Omental fat pad (tissue), 4 donors: ENCODE measurements at places on chromosomes 4 and X.

- DNase-seq = no peak
Measured at GRCh38 chrX:121050781-121051180, 3.4 kb downstream of the GLUD2 start.

GRCh38 chrX:45735571-45735970 is 534.9 kb upstream of the DIPK2B start:
- DNase-seq = no peak

DNA sequence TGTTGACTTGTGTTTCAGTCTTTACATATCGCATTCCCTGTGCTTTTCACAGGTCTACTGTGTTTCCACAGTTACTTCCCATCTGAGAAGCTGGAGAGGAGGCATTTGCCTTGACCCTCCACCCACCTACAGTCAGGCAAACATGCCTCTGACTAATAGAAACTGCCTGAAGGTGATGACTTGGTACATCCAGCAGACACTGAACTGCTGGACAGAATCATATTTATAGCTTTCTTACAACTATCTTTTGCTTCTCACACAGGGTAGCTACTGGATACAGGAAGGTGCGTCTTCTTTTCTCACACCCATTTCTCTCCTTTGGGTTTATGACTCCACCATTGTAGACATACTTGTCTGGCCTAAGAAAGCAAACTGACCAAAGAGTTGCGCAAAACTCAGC is 58.0 kb downstream of the VGLL1 start:
- DNase-seq = no peak

GRCh38 chr4:153082322-153083301 is 121.6 kb upstream of the TRIM2 start:
- no peak for DNase-seq

- DNase-seq = no peak
Measured at GRCh38 chr4:39846705-39847104, 131.0 kb downstream of the PDS5A start.

GRCh38 chr4:38002451-38003071 is 42.4 kb downstream of the PTTG2 start:
- no peak for DNase-seq

DNA sequence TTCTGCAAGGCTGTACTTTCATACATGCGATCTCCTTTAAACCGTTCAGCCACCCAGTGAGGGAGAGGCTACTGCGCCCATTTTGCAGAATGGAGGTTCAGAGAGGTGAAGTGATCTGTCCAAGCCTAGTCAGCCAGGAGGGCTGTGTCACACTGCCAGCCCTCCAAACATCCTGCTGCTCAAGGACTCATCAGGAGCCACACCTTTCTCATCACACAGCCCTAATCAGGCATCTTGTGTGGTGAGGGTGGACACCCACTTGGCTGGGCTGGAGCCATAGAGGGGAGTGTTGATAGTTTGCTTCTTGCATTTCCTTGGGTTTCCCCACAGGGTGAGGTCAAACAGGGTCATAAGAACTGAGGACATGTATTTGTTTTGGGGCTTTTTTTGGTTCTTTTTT is 5.4 kb upstream of the CXCR3 start:
- no peak for DNase-seq
